ENCODE measurements at places on chromosomes 7 and 10. TPM values are rescaled to one million over a fixed set of nuclear protein-coding genes. Genes with fewer than 3 reads are reported as not detected.

Gene EPHA1
- polyA plus RNA-seq = 37.1 TPM

Gene MYPN
- polyA plus RNA-seq = not detected

Gene MRPS33
- polyA plus RNA-seq = 74.7 TPM

DNA sequence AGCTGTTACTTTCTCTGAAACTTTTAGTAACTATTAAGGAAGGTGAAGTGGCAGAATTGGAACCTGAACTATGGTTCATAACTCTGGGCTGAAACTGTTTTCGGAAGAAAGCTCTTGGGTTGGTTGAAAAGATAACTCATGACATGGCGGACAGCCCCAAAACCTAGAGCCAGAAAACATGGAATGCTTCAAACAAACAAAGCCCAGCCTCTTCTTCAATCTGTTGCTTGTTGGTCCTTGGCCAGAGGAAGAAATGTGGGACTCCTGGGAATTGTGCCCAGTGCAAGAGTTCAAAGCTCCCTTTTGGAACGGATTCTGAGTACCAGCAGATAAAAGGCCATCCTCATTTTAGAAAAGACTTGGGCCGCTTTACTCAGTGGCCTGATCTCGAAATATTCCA lies 52.9 kb upstream of the CACNB2 start:
- no peak for DNase-seq

DNA sequence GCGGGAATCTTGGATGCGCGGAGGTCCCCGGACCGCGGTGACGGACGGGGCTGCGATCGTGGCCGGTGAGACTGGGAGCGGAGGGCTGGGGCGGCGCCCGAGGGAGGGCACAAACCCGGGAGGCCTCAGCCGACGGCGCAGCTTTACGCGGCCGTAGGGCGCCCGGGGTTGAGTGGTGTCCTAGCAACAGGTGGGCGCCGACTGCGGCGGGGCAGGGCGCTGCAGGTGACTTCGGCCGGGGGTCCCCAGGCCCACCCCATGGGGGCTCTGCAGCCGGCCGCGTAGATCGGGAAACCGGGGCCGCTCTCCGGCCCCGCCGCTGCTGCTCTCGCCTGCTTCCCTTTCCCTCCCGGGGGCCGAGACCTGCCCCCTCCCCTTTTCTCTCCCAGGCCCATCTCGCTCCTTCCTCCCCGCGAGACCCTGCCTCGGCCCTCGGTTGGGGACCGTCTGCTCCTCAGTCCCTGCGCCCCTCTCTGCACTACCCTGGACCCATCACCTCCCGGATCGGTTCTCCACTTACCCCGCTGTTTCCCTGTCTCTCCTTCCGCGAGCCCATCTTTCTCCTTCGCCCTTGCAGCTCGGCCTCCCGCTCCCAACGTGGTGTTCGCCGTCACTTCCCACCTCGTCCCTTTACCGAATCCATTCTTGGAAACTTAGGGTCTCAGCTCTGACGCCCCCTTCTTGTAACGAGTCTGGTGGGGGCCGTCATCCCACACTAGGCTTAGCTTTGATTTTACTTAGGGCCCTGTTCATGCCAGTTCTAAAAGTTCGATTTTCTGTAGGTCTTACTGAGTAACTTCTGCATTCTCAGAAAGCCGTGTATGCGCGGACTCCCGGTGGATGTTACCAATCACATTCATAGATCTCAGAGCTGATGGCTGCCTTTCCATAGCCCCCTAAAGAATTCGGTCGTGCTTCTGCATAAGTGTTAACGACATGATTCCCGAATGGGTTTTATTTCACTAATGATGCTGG lies 18.5 kb upstream of the ACBD5 start:
- no peak for DNase-seq

All from naive thymus-derived CD8-positive, alpha-beta T cell (primary cell).